H54 (cell line): ENCODE measurements at places on chromosomes 2 and 18.

GRCh38 chr18:74715865-74716712 is 118.4 kb downstream of the ZNF407 start:
- no peak for DNase-seq

GRCh38 chr2:99898336-99899048 is 243.9 kb downstream of the AFF3 start:
- DNase-seq: no peak

DNA sequence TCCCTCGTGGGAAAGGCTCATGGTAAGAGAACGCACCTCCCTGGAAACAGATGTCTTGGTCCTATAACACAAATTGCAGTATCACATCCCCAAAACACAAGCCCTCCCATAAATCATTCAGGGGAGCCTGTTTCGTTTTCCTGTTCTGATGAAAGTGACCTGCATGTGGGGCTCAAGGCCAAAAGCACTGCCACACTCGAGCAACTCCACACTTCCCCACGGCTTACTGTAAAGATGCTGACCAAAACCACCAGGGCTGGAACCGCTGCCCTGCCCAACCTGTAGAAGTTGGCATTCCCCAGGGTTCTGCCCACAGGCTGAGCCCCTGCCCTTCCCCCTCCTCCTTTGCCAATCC is 139.7 kb downstream of the BCL11A start:
- no peak for DNase-seq

GRCh38 chr2:15870565-15870964 is 69.8 kb upstream of the MYCN start:
- no peak for DNase-seq

DNA sequence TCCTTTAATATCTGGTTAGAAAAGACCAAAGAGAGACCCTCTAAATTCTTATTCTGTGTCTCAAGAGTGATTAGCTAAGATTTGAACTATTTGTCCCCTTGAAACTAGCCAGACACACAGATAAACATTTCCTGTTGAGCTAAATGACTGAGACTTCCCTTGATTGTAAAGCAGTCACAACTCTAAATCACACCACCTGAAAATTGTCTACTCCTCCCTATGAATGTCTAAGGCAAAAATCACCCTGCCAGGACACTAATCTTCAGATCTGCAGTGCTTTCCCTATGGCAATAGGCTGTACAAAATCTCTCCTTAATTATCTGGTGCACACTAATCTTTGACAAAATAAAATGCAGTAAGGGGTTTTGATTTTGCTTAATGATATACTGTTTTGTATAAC is 200.5 kb upstream of the GULP1 start:
- no peak for DNase-seq

DNA sequence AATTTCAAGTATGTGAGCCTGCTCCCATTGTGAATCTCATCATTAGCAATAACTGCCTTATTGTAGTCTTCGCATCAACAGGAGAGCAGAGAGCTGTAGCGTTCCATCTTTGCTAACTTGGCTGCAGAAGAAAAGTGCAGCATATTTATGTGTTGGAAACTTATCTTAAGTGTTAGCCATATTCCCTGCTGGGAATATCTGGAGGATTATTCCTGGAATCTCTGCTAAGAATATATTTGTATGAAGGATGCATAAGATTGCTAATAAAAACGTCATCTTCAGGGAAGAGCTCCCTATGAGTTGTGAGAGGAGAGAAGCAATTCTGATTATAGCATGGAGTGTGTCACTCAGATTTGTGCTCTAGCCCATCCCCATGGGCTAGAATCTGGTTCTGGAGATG is 115.1 kb upstream of the REG3G start:
- DNase-seq: no peak

GRCh38 chr2:230602562-230603230 is 109.9 kb upstream of the CAB39 start:
- no peak for DNase-seq

- peak; percentile 40 for DNase-seq
These were observed 57.4 kb upstream of the LAPTM4A start for GRCh38 chr2:20108655-20109396.

- DNase-seq: no peak
These were observed 1.1 kb downstream of the SERPINB2 start for GRCh38 chr18:63888470-63889190.

DNA sequence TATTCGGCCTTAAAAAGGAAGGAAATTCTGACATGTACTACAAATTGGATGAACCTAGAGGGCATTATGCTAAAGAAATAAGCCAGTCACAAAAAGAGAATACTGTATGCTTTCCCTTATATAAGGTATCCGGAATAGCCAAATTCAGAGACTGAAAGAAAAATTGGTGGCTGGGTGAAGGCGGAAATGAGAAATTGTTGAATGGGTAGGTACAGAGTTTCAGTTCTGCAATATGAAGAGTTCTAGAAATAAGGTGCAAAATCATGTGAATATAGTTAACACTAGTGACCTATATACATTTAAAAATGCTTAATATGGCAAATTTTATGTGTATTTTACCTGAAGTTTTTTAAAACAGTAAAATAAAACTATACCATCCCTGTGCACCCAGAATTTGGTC is 43.1 kb downstream of the RMP24 start:
- no peak for DNase-seq

- DNase-seq: no peak
These were observed 371.1 kb downstream of the NCKAP5 start for GRCh38 chr2:133197156-133197555.

GRCh38 chr2:96551605-96552314 is 15.2 kb downstream of the ARID5A start:
- no peak for DNase-seq

DNA sequence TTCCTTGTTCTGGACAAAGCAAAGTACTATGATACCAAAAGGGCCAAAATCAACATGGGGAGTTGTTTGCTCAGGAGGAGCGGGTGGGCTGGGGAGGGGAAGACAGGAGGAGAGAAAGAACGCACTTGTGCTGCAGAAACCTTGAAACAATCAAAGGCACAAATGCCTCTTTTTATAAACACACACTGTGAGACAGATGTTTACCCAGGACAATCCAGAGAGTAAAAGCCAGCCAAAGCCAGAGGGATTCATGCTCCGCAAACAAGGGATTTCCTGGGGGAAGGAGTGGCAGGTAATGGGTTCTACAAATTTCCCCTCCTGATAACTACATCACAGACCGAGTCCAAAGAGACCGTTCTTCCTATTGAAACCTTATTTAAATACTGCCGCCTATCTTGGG is 323.5 kb upstream of the SKOR2 start:
- DNase-seq: no peak

DNA sequence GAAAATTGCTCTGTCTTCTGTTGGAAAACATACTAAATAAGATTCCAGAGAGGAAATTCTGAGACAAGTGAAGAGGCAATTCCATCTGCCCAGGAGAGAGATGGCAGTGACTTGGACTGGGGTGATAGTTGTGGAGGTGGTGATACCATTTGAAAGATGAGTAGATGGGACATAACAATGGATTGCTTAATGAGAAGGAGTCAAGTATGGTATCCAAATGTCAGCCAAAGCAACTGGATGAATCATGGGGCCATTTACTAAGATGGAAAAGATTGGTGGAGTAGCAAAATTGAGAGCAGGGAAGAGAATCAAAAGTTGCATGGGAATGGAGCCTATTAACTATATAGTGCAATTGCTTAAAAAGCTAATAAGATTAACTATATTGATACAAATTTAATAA is 222.1 kb downstream of the ETAA1 start:
- DNase-seq: no peak

GRCh38 chr2:241895712-241896641 is 26.4 kb downstream of the RTP5 start:
- no peak for DNase-seq

DNA sequence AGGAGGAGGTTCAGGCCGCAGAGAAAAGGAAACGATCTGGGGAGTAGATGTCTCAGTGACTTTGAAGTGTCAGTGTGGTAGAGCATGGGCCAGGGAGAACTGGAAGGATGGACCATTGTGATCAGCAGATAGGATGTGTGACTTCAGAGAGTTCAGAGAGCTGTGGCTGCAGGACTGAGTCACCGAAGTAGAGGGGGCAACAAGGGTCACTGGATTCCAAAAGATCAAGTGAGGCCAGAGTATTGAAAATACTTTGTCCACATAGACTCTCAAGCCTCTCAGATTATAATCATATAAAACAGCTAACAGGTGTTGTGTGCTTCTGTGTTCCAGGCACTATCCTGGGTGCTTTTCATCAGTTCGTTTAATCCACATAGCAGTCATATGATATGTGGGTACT is 99.4 kb downstream of the CRIM1 start:
- no peak for DNase-seq

DNA sequence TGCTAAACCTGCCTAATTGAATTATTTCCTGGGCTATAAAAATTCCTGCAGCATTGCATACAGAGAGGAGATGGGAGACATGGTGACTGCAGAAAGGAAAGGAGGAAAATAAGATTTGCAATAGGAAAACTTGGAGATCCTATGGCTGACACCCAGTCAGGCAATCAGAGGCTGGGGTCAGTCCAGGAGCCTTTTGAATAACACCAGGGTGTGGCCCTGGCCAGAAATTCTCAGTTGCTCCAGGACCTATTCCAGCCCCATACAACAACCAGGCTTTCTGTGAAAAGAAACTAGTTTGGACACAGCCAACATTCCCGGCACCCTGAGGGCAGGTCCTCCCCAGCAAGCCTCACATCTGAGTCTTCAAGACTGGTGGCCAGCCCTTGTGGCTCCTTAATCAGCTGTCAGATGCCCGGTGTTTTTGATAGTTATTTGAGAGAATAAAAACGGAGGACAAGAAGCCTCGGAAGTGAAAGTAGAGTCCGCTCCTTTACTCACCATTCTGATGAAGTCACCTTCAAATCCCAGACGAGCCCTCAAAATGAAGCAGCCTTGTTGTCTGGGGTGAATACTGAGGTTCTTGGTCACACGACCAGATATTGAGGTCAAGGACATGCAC is 31.1 kb upstream of the GMCL1 start:
- peak; percentile 25 for DNase-seq

DNA sequence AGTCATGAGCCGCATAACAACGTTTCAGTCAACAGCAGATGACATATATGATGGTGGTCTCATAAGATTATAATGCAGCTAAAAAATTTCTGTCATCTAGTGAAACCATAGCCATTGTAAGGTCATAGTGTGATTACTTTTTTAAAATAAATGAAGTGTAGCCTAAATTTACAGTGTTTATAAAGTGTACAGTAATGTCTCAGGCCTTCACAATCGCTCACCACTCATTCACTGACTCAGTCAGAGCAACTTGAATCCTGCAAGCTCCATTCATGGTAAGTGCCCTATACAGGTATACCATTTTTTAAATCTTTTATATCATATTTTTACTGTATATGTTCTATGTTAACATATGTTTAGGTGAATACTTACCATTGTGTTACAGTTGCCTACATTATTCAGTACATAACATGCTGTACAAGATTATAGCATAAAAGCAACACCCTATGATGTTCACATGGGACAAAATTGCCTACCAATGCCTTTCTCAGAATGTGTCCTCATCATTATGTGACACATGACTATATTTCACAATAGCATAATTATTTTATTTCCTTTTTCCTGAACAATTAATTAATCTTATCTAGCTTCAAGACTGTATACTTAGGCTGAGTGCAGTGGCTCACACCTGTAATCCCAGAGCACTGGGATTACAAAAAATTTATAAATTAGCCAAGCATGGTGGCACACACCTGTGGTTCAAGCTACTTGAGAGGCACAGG is 1115.9 kb upstream of the ZEB2 start:
- DNase-seq: no peak

GRCh38 chr18:56139792-56140254 is 498.6 kb downstream of the TXNL1 start:
- no peak for DNase-seq

DNA sequence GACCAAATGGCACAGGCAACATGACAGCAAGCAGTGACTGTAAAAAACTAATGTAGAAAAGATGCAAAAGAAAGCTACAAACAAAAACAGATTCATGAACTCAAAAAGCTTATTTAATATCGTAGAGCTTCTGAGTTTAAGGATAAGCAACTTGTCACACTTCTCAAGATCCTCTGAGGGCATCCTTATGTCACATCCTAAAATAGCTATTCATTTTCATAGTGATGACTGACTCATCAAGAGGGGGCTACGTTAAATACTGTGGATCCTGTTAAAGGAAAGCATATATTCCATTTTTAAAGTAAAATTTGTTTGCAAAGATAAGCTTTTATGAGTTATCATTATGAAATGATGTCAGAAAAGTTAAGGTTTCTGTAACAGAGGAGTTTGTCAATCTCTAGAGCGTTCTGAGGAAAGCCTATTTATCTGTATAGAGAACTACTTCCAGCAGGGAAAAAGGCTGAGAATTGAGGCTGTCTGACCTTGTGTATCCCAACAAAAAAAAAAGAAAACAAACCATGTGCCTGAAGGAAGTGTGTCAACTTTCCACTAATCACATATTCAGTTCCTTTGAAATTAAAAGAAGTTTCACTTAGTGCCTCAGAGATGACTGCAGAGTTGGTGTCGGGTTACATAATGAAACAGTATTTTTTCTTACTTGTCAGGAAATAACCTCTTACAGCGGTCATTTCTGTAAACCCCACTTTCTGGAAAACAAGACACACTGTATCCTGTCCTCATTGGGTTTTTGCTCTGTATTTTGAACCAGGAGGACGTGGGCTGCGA is 115.5 kb downstream of the ESCO1 start:
- no peak for DNase-seq

DNA sequence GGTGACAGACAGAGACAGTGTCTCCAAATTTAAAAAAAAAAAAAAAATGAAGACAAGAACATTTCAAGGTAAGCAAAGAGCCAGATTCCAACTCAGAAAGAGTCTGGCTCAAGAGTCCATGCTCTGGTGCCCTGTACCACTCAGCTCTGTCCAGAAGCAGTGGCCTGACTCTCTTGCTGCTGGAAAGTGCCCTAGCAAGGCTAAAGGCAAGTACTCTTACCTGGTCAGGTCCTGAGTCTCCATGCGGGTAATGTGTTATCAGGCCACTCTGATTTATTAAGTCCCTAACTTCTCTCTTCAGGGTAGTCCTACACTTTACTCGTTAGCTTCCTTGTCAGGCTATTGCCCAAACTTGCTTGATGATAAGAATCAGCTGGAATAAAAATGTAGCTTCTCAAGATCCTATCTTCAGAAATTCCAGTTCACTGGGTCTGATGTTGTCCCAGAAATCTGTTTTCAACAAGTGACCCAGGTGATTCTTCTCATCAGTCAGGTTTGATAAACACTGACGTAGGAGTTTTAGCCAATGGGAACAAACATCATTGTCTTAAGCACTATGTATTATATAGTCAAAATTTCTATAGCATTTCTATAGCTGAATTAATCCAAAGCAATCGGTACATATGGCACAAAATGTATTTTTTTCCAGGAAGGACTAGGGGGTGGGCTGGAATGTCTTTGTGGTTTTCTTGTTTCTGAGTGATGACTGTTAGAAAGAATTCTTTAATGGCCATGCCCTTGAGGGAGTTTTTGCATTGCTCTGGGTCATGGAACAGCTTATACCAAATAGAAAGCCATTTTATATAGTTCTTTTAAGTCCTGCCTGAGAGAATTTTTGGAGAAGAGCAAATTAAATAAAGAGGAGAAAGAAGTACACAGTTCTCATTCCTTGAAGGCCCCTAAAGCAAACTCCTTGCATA is 139.9 kb upstream of the DNMT3A start:
- peak; percentile 17 for DNase-seq

DNA sequence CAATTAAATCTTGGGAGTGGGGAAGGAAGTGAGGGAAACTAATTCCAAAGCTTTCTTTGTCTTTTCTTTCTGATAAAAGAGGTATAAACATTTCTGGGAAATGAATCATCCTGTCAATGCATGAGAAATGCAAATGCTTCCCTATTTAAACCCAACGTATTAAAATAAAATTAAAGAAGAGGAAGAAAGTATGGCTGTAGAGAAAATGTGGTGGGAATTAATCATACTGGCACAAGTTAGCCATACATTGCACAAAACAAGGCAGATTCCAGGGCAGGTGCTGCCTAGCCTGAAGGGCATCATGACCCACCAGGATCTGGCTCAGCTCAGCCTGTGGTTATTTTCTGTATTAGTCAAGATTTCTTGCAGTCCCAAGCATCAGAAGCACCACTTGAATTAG is 338.0 kb downstream of the NYAP2 start:
- peak; percentile 26 for DNase-seq
